ENCODE measurements at places on chromosomes 5 and 9.

DNA sequence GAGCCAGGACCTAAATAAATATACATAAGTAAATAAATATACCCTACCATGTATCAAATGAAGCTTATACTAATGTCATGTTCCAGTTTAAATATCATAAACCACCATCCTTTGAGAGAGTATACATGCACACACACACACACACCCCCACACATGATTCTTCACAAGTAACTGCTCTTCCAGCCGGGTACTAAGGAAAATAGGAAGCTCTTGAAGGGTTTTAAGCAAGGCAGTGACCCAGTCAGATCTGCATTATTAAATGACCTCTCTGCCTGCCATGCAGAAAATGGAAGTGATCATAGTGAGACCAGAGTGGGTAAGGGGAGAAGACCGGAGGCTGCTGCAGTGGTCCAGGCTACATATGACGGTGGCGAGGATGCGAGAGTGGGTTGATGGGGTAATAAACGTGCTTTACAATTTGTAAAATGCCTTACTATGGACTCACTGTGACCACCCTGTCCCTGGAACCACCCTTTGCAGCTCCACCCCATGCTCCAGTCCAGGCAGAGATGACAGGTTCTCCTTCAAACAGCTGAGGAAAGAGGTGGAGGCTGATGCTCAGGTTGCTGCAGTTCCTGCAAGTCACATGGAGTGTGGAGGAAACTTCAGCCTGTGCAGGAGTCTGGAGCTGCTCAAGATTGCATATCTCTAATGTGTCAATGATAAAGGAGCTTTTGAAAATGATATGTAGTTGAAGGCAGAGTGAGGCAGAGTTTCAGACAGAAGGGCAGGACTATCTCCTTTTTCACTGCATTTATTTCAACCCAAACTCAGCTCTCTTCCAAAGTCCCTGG is 38.8 kb upstream of the NDFIP1 start:
- DNase-seq: no peak

DNA sequence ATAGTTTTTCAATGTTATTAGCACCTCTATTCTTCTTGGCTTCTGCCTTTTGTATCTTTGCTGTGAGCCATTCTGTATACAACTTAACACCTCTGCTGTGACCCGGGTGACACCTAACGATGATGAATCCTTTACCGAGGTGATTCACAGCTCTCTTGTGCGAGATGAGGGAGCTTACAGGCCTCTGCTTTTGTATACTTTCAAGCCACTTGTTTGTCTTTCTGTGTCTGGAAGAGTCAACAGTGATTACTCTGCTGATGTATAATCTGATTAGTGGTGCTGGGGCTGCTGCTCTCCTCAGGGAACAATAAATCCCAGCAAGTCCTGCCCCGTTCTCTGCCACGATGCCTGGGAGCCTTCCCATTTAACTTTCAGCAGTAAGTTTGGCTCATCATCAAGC is 442.9 kb upstream of the SGCD start:
- DNase-seq: no peak

GRCh38 chr5:153520137-153520536 is 29.7 kb downstream of the GRIA1 start:
- DNase-seq: no peak

DNA sequence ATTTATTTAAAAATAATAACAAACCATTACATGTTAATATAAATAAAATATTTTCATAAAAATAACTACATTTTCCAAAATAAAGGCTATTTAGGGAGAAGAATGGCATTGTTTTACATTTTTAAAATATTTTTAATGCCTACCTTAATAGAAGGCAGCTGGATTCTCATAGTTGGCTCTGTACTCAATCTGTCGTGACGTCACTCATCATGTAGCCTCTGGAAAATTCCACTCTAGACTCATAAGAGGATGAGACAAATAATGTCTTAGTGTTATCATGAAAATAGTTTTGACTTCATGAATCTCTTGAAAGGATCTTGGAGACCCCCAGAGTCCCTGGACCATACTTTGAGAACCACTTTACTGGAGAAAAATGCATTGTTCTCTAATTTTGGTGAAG is 93.1 kb downstream of the NXNL2 start:
- peak; percentile 47 for DNase-seq

DNA sequence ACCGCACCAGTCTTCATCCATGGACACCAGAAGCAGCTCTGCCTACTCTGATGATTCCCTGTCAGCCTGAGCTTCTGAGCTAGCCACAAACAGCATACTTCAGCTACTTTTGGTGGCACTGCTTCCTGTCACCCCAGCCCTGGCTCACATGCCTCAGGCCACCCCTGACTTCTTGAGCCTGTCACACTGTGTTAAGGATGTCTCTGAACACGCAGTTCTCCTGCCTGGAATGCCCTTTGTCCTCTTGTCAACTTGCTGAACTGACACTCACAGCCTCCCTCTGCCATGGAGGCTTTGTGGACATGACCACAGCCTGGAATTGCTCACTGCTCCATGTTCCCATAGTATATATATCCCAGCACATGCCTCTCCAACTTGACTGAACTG is 7.2 kb downstream of the MACROH2A1 start:
- DNase-seq: no peak

DNA sequence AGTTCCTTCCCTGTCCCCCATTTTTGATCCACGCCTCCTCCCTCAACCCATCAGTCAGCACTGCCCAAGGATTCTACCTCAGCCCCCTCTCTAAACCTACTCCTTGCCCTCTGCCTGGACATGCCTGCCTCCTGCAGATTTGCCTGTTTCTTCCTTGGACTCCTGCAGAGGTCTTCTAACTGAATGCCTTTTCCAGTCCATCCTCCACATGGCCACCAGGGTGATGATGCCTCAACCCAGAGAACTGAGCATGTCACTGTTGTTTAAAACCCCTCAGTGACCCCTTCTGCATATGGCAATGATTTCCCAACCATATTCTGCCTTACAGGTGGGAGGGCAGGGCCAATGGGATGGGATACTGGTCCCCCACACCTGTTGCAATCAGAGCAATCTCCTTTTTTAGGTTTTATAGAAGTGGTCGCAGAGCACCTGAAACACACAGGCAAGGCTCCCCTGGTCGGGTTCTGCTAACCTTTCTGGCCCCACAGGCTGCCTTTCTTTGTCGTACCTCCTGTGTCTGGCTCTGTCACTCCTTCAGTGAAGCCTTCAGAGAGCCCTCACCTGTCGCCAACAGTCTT is 9.3 kb downstream of the PHYKPL start:
- DNase-seq: no peak

DNA sequence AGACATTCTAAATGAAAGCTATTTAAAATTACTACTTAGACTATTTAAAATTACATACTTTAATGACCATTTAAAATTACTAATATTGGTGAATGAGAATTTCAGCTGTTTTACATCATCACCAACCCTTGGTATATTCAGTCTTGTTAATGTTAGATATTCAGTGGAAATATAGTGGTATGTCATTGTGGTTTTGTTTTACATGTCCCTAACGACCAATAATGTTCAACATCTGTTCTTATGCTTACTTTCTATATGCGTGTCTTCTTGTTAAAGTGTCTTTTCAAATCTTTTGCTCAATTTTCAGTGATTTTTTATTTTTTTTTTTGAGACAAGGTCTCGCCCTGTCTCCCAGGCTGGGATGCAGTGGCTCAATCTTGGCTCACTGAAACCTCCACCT is 279.3 kb upstream of the TARS1 start:
- DNase-seq: no peak

- no peak for DNase-seq
Measured at GRCh38 chr9:137642118-137642601, 23.4 kb downstream of the EHMT1 start.

- no peak for DNase-seq
Measured at GRCh38 chr5:102196481-102196880, 99.6 kb downstream of the SLCO4C1 start.

- no peak for DNase-seq
Measured at GRCh38 chr5:106755789-106756188, 914.9 kb downstream of the EFNA5 start.

DNA sequence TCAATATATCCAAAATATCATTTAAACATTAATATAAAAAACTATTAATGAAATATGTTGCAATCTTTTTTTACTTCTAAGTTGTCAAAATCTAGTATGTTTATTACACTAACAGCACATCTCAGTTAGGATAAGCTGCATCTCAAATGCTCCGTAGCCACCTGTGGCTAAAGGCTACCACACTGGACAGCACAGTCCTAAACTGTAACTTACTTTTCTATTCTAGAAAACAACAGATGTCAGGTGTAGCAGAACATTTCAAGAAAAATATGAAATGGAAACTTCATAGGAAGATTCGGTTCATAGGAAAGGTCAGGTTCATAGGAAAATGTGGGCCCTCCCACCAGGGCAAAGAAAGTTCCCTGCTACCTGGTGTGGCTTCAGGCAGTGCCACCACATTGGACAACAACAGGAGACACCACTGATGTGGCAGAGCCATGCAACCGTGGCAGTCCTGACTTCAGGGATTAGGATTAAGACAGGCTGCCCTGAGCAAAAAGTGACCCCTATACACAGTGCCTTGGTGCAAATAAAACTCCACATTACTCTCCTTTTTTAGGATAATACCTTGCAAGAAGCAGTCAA is 197.8 kb upstream of the NR4A3 start:
- no peak for DNase-seq

DNA sequence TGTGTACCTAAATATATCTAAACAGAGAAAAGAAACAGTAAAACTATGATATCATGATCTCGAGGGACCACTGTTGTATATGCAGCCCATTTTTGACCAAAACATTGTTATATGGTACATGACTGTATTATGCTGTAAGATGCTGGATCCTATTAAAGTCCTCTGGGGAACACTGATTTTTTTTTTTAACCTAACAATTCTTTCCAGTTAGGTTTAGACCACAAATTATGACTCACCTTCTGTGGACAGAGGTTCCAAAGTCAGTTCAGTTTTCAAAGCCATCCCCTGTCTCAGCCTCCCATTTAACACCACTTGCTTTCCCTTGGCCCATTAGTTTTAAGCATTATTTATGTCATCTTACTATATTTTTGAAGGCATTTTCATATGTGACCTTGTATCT is 27.1 kb downstream of the TRMO start:
- no peak for DNase-seq
